ENCODE measurements at places on chromosomes 4 and X.

DNA sequence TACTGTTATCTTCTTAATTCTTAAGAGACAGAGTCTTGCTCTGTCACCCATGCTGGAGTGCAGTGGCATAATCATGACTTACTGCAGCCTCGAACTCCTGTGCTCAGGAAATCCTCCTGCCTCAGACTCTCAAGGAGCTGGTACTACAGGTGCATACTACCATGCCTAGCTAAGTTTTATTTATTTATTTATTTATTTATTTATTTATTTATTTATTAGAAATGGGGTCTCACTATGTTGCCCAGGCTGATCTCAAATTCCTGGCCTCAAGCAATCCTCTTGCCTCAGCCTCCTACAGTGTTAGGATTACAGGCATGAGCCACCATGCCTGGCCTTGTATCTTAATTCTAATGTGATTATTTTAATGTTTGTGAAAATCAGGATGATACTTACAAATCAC is 125.6 kb downstream of the THOC2 start:
- no peaks in the 10 kb centered on the region for H3K27me3 ChIP-seq
- no peaks in the 10 kb centered on the region for H3K4me1 ChIP-seq
- peaks cover 36% of the 10 kb centered on the region for H3K36me3 ChIP-seq
- DNase-seq = no peak
- H3K27ac ChIP-seq = no peak overlapping the region

DNA sequence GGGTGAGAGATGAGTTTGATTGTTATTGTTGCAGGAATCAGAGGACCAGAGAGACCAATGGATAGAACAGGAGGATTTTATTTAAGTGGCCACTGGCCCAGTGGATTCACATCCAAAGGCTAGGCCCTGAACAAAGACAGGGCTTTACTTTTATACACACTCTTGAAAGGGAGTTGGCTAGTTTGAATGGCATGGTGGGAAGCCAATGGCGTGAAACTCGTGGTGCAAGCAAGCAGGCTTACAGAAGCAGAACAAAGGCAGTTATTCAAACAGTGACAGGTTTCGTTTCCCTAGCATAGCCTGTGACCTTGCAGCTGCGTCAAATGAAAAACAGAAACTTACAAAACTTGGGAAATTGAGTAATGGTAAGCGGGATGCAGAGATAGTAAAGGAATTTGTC is 110.2 kb upstream of the PRDX4 start:
- no peaks in the 10 kb centered on the region for H3K4me1 ChIP-seq
- H3K27ac ChIP-seq = no peak overlapping the region
- no peak for DNase-seq
- no peaks in the 10 kb centered on the region for H3K27me3 ChIP-seq
- H3K36me3 ChIP-seq = no peaks in the 10 kb centered on the region

DNA sequence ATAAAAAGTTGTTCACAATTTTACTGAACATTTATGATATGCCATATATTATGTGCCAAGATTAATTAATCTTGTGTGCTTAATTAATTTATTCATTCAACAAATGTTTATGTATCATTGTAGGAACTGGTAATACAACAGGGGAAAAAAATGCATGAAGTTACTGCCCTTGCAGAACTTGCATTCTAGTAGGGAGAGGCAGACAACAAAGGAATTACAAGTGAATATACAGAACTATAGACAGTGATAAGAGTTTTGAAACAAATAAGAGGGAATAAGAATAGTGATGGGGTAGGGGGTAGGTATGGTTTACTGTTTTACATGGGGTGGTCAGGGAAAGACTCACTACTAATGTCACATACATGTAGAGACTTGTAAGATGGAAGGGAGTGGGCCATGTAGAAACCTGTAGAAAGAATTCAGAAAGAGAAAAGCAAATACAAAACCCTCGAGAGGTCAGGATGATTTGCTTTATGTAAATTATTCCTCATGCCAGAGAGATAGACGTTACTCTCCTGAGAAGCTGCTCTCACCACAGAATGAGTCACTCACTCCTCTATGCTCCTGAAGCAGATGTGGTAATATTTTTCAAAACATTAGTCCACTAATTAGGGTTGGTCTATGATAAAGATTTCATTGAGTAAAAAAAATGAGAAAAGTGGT is 855.0 kb upstream of the GRID2 start:
- DNase-seq = no peak
- H3K27me3 ChIP-seq = no peaks in the 10 kb centered on the region
- no peak overlapping the region for H3K27ac ChIP-seq
- H3K36me3 ChIP-seq = no peaks in the 10 kb centered on the region

DNA sequence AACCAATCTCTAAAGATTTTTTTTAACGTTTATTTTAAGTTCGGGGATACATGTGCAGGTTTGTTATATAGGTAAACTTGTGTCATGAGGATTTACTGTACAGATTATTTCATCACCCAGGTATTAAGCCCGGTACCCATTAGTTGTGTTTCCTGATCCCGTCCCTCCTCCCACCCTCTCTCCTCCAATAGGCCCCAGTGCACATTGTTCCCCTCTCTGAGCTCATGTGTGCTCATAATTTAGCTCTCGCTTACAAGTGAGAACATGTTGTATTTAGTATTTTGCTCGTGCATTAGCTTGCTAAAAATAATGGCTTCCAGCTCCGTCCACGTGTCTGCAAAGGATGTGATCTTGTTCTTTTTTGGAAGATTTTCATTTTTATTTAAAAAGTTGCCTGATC is 2309.4 kb upstream of the AGA start:
- H3K4me3 ChIP-seq = no peak overlapping the region
- no peaks in the 10 kb centered on the region for H3K4me1 ChIP-seq
- no peak for DNase-seq
- H3K27me3 ChIP-seq = no peaks in the 10 kb centered on the region
- H3K36me3 ChIP-seq = no peaks in the 10 kb centered on the region
- H3K27ac ChIP-seq = no peak overlapping the region

DNA sequence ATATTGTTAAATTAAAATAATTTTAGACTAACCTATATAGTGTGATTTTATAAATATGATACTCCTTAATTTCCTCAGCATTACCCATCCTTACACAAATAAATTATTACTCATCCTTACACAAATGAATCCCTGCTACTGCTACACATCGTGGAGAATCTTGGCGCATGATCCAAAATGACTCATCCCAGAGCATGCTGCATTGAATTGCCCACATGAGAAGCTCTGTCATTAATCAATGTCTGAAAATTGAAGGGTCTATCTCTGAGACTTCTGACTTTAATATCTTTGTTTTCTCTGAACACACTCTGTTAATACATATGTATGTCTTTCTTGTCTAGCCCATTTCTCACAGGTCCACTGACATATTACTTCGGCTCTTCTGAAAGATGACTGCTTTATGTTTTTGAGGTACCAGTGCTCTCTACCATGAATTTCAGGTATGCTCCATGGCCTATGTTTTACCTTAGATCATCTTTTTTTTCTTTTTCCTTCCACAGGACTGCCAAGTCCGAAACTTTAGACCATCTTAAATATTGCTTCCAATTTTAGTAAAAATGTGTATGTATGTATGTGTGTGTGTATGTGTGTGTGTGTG is 15.7 kb upstream of the DUSP21 start:
- no peaks in the 10 kb centered on the region for H3K27me3 ChIP-seq
- H3K36me3 ChIP-seq = no peaks in the 10 kb centered on the region
- no peak for DNase-seq
- no peak overlapping the region for H3K4me3 ChIP-seq

All from T-helper 2 cell treated with Interferon-gamma antibody and Interleukin-4, amounts not matched to agents 5 μg/mL and 100 μg/mL, for 36 hours (primary cell).